Activated T-helper 1 cell treated with anti-CD3 and anti-CD28 coated beads, Interleukin-2, amount 50 U/mL, for 16 hours (primary cell): ENCODE measurements at places on chromosomes 7 and 10.

- DNase-seq = no peak
Measured at GRCh38 chr10:102678068-102678400, 33.8 kb downstream of the TRIM8 start.

- no peak for DNase-seq
Measured at GRCh38 chr10:19998482-19998881, 182.2 kb downstream of the PLXDC2 start.

DNA sequence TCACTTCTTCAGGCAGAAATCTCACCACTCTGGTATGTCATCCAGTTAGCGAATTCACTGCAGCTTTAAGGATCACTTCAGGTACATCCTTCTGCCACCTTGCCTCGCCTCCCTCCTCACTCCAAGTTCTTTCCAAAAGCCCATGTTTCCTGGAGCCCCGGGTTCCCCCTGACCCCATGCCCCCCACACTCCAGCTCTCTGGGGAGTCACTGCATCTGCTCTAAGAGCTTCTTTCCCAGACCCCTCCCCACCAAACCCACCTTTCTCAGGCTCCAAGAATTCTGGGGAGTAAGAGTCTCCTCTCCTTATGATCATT, 969.5 kb upstream of the ZNF722 start:
- DNase-seq = no peak

DNA sequence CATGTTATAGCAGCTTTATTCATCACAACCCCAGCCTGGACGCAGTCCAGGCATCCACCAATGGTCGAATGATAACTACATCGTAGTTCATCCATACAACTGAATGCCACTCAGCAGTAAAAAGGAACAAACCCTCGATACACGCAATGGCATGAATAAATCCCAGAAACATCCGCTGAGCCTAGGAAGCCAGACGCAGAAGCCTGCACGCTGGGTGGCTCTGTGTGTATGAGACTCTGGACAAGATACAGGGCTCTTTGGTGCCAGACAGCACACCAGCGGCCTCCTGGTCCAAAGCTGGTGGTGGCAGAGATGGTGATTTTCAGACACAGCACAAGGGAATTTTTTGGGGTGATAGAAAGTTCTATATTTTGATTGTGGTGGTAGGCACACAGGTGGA, 10.0 kb upstream of the CRYGN start:
- no peak for DNase-seq

DNA sequence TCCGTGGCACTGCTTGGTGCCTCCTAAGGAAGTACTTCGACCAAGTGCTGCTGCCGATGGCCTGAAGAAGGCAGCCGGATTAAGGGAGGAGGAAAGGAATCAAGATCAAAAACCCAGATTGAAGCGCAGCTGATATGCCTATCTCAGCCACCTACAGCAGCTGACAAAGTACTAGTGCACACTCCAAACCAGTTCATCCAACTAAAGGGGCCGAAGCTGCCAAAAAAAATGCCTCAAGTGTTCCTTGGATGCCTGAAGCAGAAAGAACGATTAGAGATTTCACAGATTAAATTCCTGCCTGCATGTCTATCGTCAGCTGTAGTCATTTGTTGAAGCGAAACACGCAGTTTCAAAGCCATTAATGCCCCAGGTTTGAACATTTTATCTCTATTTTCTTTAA, 65.7 kb downstream of the TNRC18 start:
- DNase-seq = no peak

GRCh38 chr10:122362621-122363020, 11.9 kb upstream of the PLEKHA1 start:
- no peak for DNase-seq

DNA sequence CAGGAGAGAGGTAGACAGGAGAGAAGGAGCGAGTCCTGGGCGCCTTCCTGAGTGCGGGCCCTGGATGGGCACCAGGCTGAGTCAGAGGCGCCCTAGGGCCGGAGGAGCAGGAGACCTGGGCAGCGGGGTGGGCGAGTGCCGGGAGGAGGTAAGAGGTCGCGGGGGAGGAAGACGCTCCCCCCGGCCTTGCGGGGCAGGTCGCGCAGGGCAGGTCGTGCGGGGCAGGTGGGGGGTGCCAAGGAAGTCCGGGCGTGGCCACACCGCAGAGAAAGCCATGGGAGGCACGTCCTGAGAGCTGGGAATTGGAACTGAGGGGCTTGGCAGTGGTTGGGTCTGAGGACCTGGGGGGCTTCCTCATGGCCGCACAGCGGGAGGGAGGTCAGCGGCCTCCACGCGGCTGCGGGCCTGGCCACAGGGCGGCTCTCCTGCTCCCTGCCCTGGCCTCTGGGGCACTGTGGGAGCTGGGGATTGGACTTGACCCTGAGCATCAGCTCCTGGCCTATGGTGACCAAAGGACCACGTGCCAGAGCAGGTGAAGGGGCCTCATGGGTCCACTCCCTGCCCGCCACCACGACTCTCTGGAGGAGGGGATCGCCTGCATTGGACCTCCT, 935 bp downstream of the MMP21 start:
- no peak for DNase-seq

GRCh38 chr10:80323311-80323710, 33.2 kb downstream of the DYDC1 start:
- no peak for DNase-seq

- no peak for DNase-seq
Measured at GRCh38 chr7:99790407-99790806, 6.4 kb upstream of the CYP3A4 start.

- DNase-seq = no peak
Measured at GRCh38 chr7:104382616-104383015, 54.2 kb downstream of the LHFPL3 start.

GRCh38 chr7:34675749-34676374, 17.8 kb downstream of the NPSR1 start:
- DNase-seq = no peak

DNA sequence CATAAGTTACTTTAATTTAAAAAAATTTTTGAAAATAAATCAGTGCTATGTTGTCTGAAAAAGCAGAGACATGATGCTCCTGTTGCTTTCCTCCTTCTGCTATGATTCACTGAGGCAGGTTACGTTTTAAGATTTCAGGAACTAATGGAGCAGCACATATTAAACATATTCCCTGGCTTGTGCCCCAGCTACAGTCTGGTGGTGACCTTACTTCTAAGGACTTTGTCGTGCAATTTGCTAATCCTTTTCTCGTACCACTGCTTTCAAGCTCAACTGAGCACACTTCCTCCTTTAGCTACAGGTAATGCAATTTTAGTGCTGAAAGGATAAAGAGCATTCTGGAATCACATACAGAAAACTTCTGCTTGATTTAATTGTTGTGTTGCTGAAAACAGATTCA, 16.2 kb upstream of the PRR15 start:
- no peak for DNase-seq
